Naive thymus-derived CD8-positive, alpha-beta T cell (primary cell): ENCODE measurements at places on chromosomes 2 and 18. TPM values are rescaled to one million over a fixed set of nuclear protein-coding genes. Genes with fewer than 3 reads are reported as not detected.

The TWIST2 gene
- not detected for total RNA-seq

The VAMP5 gene
- 24.6 TPM for total RNA-seq

The DNAH7 gene
- not detected for total RNA-seq

The LPIN1 gene
- total RNA-seq, result 76.1 TPM

The SCYGR4 gene
- not detected for total RNA-seq

The C2orf80 gene
- total RNA-seq, result not detected

The RGPD3 gene
- not detected for total RNA-seq

The EMX1 gene
- not detected for total RNA-seq

The GNAL gene
- total RNA-seq, result 0.55 TPM

The FAM228A gene
- 1.2 TPM for total RNA-seq

The SCYGR8 gene
- total RNA-seq, result not detected

The BOLL gene
- total RNA-seq, result not detected

The ALLC gene
- total RNA-seq, result not detected

The CAPN13 gene
- total RNA-seq, result not detected

The SAG gene
- 1.2 TPM for total RNA-seq

The DCDC2C gene
- total RNA-seq, result not detected

The CDH20 gene
- 0.60 TPM for total RNA-seq

The ADCYAP1 gene
- not detected for total RNA-seq

The AOX1 gene
- total RNA-seq, result not detected

The CAPN14 gene
- total RNA-seq, result 0.41 TPM

The EFHD1 gene
- 4.3 TPM for total RNA-seq

The GRHL1 gene
- 0.47 TPM for total RNA-seq

The FEV gene
- total RNA-seq, result not detected

The IL1F10 gene
- total RNA-seq, result not detected

The CD302 gene
- 1.8 TPM for total RNA-seq

The ARHGAP15 gene
- 130 TPM for total RNA-seq

The GTF2A1L gene
- total RNA-seq, result not detected

The FSHR gene
- not detected for total RNA-seq

The COL4A3 gene
- total RNA-seq, result 0.83 TPM

The HS1BP3 gene
- total RNA-seq, result 15.4 TPM

The MTCL1 gene
- total RNA-seq, result 0.13 TPM

The ALMS1 gene
- 28.8 TPM for total RNA-seq

The C18orf63 gene
- total RNA-seq, result not detected

The CROCC2 gene
- not detected for total RNA-seq

The COL6A3 gene
- 4.1 TPM for total RNA-seq

The OLA1 gene
- total RNA-seq, result 39.6 TPM

The GLI2 gene
- total RNA-seq, result not detected

The EHBP1 gene
- 29.2 TPM for total RNA-seq

The SLC9A4 gene
- not detected for total RNA-seq

The UPP2 gene
- not detected for total RNA-seq

The PDE1A gene
- total RNA-seq, result not detected

The GAL3ST2 gene
- not detected for total RNA-seq

The CCBE1 gene
- not detected for total RNA-seq

The UCN gene
- 6.9 TPM for total RNA-seq

The TUBA4B gene
- not detected for total RNA-seq

The DPP10 gene
- not detected for total RNA-seq

The VWC2L gene
- not detected for total RNA-seq

The ERICH2 gene
- total RNA-seq, result not detected

The WNT6 gene
- total RNA-seq, result not detected

The GAREM1 gene
- total RNA-seq, result 1.2 TPM
